GM10248 (cell line): ENCODE measurements at places on chromosomes 13 and 19.

- DNase-seq, result no peak
Measured at GRCh38 chr13:51800486-51800885, 3.5 kb downstream of the DHRS12 start.

DNA sequence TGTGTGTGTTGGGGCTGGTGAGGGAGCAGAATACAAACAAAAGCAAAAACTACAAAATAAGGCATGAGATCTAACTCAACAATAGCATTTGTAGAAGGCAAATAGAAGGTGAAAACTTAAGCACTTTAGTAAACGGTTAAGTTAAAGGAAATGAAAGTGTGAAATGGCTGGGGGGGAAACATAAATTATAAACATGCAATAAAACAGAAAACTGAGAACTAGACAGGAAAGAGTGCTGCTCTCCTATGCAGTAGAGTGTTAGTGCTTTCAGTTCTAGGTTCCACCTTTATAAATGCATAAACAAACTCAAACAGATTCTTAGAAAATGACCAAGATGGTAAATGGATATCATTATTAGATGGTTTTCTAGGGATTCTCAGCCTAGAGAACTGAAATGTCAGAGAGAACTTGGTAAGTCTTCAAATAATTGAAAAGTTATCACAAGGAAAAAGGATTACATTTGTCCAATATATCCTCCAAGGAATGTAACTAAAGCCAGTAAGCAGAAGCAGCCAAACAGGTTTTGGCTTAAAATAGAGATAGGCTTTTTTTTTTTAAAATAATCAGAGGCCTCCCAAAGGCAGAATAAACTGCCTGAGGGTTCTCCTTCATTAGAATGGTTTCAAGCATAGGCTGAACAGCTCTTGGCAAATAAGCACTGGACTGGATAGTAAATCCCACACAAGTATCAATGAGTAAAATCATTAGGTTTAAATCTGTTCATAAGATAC is 23.3 kb downstream of the RBM26 start:
- DNase-seq, result peak; percentile 22

- no peak for DNase-seq
Measured at GRCh38 chr13:95349267-95349666, 48.0 kb upstream of the ABCC4 start.

- no peak for DNase-seq
Measured at GRCh38 chr13:25046274-25046984, 49.5 kb upstream of the PABPC3 start.

DNA sequence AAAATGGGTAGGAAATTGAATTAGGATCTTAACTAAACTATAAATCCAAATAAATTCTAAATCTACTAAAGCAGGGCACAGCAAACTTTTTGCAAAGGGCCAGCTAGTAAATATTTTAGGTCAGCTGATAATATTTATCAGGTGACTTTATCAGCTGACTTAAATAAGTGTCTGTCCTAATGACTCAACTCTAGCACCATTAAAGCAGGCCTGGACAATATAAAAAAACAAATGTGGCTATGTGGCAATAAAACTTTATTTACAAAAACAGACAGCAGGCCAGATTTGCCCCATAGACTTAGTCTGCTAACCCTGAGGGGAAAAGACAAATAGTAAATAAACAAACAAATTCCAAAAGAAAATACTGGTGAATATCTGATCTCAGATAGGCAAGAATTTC is 27.7 kb upstream of the DOCK9 start:
- no peak for DNase-seq

DNA sequence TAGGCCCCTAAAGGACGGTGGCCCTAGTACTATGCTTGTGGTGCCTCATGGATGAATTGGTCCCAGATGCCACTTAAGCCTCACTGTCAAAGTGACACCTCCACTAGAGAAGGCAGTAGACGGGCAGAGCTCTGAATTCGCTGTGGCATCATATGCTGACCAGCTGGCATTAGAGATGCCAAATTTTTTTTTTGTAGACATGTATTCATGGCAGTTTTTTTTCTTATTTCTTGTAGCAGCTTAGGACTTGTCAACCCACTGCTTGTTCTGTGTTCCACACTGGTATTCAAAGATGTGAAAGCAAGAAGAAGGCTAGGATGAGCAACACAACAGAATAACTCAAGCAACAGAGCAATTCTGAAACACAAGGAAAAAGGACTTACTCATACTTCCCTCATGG is 212.5 kb downstream of the DLEU7 start:
- no peak for DNase-seq

DNA sequence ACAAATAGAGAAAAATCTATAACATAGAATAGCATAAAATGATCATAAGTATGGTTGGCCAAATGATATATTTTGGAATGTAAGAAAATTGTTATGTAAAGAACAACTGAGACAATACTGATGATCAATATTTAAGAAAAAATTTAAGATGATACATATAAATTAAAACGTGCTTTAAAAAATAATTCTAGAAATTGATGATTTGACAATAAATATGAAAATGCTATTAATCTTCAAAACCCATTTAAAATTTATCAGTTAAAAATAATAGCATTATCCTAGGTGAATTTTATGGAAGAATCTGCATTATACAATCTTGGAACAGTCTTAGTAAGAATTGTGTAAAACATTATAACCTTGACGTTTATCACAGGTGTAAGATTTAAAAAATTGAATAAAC is 95.1 kb upstream of the DACH1 start:
- no peak for DNase-seq

GRCh38 chr13:26324294-26324693 is 70.4 kb downstream of the CDK8 start:
- no peak for DNase-seq

- DNase-seq, result no peak
Measured at GRCh38 chr19:11209839-11210655, 12.7 kb upstream of the KANK2 start.

- no peak for DNase-seq
Measured at GRCh38 chr13:98584668-98585397, 7.9 kb upstream of the STK24 start.

GRCh38 chr19:35417713-35418534 is 30.1 kb upstream of the FFAR2 start:
- peak; percentile 67 for DNase-seq

- DNase-seq, result no peak
Measured at GRCh38 chr19:17762505-17763229, 11.4 kb downstream of the FCHO1 start.
